OCI-LY7 (cell line): ENCODE measurements at places on chromosomes 12 and 14.

- no peak for DNase-seq
Measured at GRCh38 chr14:63045234-63045611, at the start of gene KCNH5. Gene KCNH5 (minus strand): TSS chr14:63045458. CDS start chr14:63045186, 272 bp downstream.

GRCh38 chr12:105716621-105717020, 386.1 kb downstream of the C12orf75 start:
- DNase-seq: no peak

- DNase-seq: no peak
Measured at GRCh38 chr12:106362971-106363370, 5.4 kb downstream of the POLR3B start.

- DNase-seq: no peak
Measured at GRCh38 chr14:22380571-22381407, 208.2 kb downstream of the DAD1 start.

- DNase-seq: peak; percentile 80
Measured at GRCh38 chr12:67515679-67516340, 132.7 kb upstream of the DYRK2 start.

GRCh38 chr12:126424696-126425095, 1359.5 kb downstream of the AACS start:
- no peak for DNase-seq

GRCh38 chr14:96581902-96582301, 79.7 kb downstream of the PAPOLA start:
- DNase-seq: no peak

GRCh38 chr14:37021390-37021789, 151.0 kb downstream of the SLC25A21 start:
- DNase-seq: no peak

GRCh38 chr12:90274407-90274806, 565.8 kb upstream of the ATP2B1 start:
- no peak for DNase-seq

- peak; percentile 54 for DNase-seq
Measured at GRCh38 chr14:24036169-24036962, 15.4 kb upstream of the CARMIL3 start.

- no peak for DNase-seq
Measured at GRCh38 chr12:78359520-78359919, 505.1 kb upstream of the SYT1 start.

DNA sequence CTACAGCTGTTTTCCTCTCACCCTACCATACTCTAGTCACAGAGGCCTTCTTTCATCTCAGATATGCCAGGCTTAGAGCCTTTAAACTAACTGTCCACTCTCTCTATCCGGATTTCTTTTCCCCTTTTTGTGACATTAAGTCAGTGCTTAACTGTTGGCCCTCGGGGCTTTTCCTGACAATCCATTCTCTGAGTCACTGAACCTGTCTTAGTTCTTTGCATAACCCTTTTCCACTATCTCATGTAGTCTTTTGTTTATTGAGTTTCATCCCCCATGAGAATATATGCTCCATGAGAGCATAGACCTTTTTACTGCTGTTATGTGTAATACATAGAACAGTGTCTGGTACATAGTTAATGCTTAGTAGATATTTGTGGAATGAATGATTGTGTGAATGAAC, 68.7 kb downstream of the PLEKHA5 start:
- no peak for DNase-seq

DNA sequence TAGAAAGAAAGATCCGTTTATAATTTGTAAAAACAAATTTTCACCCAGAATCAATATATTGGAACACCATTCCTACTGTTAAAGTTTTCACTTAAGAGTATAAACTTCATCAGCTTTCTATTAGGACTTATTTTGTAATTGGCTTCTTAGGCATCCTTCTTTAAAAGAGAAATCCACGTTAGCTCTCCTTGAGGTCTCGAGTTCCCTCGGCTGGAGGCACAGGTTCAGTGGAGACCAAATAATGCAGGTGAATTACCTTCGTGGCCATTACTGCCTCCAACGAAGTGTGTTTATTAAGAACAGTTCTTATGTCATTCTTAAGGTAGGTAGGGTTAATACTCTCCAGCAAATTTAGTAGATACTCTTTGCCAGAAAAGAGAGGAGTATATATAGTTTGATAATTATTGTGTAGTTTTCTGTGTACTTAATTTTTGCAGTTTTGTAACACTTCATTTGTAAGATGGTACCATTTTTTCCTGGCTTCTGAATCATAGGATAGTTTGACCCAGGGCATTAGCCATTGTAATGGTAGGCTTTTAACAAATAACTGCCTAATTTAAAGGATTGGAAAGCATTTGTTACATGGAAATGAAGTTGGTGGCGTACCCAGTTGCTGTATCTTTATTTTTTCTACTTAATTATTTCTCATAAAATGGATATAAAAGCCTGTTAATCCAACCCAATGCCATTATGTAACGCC, 2.2 kb downstream of the CALM1 start:
- DNase-seq: no peak

- DNase-seq: no peak
Measured at GRCh38 chr12:80848858-80849257, 88.9 kb downstream of the LIN7A start.

- DNase-seq: no peak
Measured at GRCh38 chr14:89649451-89650075, 232.5 kb upstream of the FOXN3 start.

- DNase-seq: no peak
Measured at GRCh38 chr12:92300777-92301176, 155.1 kb upstream of the BTG1 start.

GRCh38 chr14:77025744-77026165, 2.8 kb downstream of the IRF2BPL start:
- no peak for DNase-seq

- no peak for DNase-seq
Measured at GRCh38 chr12:27186022-27186839, 57.9 kb upstream of the STK38L start.

DNA sequence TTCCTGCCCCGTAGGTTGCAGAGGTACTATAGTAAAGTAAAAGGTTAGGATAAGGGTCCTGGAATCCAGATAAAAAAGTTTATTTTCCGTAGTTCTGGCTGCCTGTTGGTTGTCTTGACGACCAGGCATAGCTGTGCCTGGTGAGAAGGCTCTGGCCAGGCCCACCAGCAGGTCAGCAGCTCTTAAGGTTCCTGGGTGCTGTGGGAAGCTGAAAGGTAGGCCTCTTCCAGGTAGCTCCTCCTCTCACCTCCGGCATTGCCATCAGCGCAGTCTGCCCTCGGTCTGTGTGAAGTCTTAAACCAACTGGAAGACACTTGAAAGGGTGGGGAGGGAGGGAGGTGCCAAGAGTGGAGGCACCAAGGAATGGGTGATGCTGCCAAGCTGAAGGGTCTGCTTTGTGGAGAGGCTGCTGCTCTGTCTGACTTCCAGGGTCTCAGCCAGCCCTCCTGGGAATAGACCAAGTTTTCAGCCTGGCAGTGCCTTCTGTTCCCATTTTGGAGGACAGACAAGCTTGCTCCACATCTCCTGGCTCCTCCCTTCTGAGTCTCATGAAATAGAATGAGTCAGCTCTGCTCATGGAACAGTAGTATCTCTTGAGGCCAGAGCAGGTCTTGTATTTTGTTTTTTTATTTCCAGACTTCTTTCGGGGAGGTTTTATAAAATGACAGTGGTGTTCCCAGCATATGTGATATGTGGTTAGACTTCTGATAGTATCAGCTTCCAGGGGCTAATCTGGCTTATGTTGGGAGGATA, 5.2 kb upstream of the ACADS start:
- no peak for DNase-seq

DNA sequence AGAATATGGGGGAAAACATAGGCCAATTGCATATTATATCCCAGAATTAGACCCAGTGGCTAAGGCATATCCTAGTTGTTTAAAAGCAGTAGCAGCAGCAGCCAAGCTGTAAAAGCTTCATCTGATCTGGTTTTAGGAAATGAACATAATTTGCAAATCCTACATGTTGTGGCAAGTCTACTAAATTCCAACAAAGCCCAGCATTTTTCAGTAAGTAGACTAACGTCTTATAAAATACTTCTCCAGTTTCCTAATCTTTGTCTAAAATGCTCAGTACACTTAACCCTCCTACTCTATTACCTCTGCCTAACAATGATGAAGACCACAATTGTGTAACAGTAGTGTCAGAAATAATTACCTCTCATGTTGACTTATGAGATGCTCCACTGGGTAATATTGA, 70.9 kb upstream of the RERGL start:
- no peak for DNase-seq

GRCh38 chr14:42480255-42480654, 873.6 kb downstream of the LRFN5 start:
- no peak for DNase-seq

GRCh38 chr14:101965770-101966722, 1.7 kb downstream of the DYNC1H1 start:
- peak; percentile 31 for DNase-seq

- no peak for DNase-seq
Measured at GRCh38 chr14:58305730-58306129, 7.4 kb downstream of the ARID4A start.

- DNase-seq: no peak
Measured at GRCh38 chr12:102963796-102964195, 6.3 kb downstream of the ASCL1 start.

GRCh38 chr14:81205639-81206038, 15.1 kb downstream of the GTF2A1 start:
- DNase-seq: no peak

DNA sequence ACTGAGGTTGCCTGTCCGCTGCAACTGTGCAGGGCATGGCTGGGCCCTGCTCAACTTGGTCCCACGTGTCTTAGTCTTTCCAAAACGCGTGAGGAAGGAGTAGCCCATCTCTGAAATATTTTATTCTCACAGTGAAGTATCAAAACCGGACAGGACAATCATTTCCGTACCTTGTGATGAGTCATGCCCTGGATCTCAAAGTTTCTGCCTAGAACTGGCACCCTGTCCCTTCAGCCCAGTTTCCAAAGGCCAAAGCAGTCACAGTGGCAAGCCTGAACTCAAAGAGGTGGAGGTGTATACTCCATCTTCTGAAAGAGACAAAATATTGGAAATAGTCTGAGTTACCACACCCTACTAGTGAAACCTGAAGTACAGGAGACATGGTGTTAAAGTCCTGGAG, 28.5 kb upstream of the SRGAP1 start:
- DNase-seq: no peak

DNA sequence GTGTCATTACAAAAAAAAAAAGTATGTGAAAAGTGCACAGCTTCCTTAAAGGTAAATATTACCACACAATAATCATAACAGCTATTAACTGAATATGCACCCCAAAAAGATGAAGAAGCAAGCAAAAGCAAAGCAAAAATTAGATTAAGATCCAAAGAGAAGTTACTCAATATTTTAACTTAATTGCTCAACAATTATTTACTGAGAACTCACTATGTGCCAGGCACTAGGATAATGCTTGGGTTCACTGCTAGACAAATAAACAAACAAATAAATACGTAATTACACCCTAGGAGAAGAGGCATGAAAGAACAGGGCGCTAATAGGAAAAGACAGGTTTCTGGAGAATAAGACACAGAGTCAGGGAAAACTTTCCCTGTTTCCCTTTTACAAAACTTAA, 33.4 kb downstream of the PPP1R12A start:
- no peak for DNase-seq

GRCh38 chr12:82708061-82708879, 21.6 kb downstream of the TMTC2 start:
- no peak for DNase-seq

DNA sequence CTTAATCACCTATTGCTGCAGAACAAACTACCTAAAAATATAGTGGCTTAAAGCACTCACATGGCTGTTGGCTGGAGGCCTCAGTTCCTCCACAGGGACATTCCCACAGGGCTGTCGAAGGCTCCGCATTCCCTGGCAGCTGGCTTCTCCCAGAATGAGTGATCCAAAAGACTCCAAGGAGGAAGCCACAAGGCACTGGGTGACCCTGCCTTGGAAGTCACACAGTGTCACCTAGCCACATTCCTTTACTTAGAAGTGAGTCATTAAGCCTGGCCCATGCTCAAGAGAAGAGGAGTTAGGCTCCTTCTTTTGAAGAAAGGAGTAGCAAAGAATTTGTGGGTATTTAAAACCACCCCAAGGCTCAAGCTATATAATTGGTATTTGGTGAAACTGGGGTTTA, 63.9 kb upstream of the MAP1LC3B2 start:
- DNase-seq: no peak

DNA sequence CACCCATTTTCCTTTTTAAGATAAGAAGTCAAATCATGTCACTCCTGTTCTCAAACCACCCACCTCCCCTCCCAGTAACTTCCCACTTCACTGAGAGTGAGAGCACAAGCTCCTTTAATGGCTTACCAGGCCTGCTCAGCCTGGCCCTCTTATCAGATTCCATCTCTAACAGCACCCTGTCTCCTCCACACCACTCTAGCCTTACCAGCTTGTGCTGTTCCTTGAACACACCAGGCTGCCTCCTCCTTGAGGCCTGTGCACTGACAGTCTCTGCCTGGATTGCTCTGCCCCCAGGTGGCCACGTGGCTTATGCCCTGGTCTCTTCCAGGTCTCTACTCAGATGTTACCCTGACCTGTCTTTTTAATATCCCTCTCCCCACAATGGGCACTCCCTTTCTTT, 40.1 kb upstream of the EVL start:
- peak; percentile 38 for DNase-seq

- peak; percentile 24 for DNase-seq
Measured at GRCh38 chr14:30751646-30752416, 122.5 kb upstream of the COCH start.

GRCh38 chr12:89783359-89784060, 74.9 kb upstream of the ATP2B1 start:
- no peak for DNase-seq
